ENCODE measurements at places on chromosomes 1 and 21.

DNA sequence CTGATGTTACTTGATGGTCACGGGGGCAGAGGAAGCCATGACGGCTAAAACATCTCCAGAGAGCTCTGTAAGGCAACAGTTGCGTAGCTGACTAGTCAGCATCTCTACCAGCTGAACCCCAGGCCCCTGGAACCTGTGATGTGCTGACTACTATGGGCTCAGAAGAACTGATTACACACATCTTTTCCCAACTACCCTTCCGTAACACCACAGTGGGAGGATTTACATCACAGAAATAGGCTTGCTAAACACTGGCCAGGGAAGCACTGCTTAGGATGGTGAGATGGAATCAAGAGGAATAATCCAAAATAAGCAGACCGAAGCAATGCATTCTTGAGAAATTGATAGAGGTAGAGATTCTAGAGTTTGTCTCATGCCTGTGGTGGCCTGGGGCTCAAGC, 122.5 kb downstream of the SMYD2 start:
- no peak for DNase-seq

DNA sequence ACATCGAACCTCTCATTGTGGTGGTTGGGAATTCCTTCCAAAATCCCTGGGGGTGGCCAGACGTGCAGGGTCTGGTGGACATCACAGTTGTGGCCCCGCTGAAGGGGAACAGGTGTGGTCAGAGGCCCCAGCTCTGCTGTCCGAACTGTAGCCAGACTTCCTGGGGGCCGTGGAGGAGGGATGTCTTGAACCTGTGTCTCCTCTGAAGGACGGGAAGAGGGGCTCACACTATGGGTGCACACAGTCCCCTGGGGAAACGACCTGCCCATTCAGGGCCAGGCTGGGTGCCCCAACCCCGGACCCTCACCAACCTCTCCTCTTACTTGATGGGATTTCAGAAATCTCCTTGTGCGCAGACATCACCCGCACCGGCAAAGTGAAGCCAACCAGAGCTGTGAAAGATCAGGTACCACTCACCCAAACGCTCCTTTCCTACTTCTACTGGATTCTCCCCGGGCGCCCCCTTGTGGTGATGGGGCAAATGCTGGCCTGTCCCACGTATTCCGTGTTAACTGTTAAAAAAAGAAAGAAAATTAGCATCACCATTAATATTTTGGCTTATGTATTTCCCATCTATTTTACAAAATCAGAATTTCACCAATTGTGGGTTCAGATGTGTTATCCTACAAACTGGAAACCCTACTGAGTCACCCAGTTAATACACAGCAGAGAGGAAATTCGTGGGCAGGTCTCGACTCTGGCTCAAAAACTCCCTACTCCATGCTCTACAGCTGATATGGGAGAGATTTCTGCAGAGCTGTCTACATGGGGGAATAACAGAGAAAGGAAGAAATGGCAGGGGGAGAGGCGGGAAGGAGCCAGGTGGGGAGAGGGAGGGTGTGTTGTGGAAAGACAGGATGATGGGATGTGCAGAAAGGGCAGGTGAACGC, 28.1 kb downstream of the PADI4 start:
- peak; percentile 8 for DNase-seq

DNA sequence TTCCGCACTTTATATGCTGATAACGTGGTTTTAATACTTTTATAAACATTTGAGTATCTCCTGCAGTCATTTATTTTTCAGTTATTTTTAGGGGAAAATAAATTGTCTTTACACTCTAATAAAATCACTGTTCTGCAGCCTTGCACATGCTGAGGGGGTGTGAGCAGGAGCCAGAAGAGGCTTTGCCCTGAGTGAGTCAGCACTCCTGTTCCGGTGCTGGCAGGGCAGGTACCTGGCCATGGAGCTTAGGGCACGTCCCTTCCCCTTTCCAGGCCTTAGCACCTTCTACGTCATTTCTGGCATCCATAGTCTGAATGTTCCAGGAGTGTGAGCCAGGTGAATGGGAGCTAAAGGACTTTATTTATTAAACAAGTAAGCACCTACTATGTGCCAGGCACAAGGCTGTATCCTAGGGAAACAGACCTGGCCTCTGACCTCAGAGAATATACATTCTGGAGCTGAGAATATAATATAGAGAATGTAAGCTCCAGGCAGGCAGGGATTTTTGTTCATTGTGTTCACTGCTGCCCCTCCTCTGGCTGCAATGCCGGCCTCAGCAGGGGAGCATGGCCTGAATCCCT, 402.9 kb downstream of the PTPRU start:
- DNase-seq = no peak

- DNase-seq = no peak
Measured at GRCh38 chr21:20306836-20307235, 691.4 kb upstream of the NCAM2 start.

DNA sequence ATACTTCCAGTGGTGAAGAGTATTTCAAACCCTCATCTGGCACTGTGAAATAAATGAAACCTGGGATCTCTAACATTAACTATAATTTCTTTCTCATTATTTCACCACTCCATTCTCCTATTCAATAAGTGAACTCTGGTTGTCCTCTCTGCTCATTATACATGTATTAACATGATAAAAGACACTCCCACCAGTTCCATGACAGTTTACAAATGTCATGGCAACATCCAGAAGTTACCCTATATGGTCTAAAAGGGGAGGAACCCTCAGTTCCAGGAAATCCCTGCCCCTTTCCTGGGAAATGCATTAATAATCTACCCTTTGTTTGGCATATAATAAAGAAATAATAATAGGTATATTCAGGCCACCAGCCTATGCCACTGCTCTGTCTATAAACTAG, 62.7 kb upstream of the BRINP3 start:
- no peak for DNase-seq

DNA sequence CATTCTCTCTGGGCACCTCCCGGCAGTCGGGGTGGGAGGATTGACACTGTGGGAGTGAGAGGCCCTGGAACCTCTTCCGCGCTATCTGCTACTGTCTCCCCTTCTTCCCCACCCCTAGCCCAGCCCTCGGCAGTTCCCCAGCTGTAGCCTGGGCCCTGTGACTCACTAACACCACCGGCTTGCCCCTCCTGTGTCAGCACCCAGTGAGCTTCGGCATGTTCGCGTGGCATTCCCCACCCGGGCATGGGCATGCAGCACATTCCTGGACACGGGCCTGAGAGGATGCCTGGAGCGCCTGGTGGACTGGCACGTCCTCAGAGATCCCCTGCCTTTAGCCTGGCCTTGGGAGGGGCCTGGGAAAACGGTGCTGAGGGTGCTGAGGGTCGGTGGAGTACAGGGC, 1.3 kb downstream of the CDK18 start:
- no peak for DNase-seq

DNA sequence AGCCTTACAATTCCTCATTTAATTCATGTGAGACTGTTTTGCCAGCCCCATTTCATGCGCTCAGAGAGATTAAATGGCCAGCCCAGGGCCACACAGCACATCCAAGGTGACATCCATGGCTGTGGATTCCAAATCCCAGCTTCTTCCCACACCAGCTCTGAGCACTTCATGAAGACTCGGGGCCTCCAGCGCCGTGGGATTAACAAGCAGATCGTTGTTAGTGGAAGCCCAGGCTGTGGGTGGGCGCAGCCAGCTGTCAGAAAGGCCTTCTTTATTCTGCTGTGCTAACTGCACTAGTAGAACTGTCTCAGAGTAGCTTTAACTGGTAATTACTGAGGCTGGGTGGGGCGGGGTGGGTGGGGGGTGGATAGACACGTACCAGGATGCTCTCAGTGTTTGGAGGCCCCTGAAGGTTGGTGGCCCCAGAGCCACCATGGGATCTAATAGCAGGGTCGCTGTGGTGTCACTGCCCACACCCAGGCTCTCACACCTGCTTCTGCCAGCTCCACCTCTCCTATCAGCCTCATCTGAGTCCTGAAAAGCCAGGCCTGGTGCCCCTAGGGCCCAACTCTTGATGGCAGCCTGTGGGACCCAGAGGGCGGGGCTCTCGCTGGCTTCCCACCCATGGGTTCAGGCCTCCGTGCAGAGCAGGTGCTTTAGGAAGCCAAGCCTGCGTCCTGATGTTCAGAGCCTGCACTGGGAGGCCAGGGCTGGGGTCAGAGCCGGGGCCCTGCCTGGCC, 3.4 kb downstream of the BMP8A start:
- no peak for DNase-seq

- DNase-seq = peak; percentile 44
Measured at GRCh38 chr1:66253330-66253921, 280.5 kb upstream of the SGIP1 start.

- DNase-seq = no peak
Measured at GRCh38 chr21:39502631-39503030, 50.9 kb downstream of the SH3BGR start.

- no peak for DNase-seq
Measured at GRCh38 chr21:41675574-41675973, 91.3 kb downstream of the RIPK4 start.

DNA sequence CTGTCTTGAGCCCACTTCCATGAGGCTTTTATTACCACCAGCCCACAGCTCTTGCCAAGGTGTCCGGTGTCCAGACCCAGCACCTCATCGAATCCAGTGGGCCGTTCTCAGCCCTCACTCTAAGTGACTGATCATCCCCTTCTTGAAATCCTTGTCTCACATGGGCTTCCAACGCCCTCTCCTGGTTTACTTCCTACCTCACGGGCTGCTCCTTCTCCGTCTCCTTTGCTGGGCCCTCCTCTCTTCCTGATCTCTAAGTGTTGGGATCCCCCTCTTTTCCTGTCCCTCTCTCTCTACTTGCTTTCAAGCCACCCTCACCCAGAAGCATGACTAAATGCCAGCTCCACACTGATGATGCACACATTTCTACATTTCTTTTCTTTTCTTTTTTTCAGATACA, 9.0 kb upstream of the RHBG start:
- no peak for DNase-seq

- DNase-seq = no peak
Measured at GRCh38 chr1:78009276-78009675, 4.5 kb downstream of the DNAJB4 start.

DNA sequence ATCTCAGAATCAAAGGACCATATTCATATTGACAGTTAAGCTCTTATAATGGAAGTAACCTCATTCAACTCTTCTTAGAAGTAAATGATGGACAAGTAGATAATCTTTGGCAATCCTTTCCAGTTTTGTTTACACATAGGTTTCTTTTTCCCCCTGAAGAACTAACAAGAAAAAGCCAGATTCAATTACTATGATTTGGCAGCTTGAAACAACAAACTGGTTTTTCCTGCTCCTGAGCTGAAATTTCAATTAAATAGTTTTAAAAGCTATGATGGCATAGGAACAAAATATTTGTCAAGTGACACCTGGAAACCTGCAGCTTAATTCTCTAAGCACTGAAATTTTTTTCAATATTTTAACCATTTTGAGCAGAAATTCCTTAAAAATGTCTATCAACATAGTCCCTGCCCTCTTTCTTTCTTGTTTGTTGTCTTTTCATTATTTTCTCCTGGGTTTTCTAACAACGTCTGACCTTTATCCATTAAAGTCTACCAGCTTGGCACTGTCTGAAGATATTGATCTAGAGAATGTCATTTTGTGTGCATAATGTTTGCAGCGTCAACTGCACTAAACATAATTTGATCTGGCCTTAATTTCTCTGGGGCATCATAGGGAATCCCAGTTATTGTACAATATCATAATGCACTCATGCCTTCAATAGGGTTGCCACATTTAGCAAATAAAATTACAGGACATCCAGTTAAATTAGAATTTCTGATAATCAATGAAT, 4.0 kb upstream of the SLC35A3 start:
- DNase-seq = no peak

GRCh38 chr21:34615487-34615814, 538 bp upstream of the RCAN1 start:
- DNase-seq = no peak

DNA sequence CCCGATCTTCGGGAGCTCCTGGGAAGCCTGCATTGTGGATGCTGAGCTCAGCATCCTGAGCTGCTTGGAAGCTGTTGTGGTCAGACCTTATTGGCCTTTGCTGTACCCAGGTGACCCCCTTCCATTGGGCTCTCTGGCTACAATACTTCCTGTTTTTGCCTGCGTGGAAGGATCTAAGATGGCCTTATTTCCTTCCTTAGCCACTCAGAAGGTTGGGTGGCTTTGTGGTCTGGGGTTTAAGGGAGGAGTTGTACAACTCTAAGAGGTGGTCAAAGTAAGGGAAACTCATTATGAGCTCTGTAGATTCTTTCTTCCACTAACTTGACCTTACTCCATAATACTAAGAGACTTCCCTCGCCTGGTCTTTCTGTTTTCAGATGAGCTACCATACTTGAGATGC, 17.7 kb downstream of the PFKFB2 start:
- DNase-seq = no peak

GRCh38 chr1:26607186-26607585, 77.6 kb downstream of the RPS6KA1 start:
- DNase-seq = no peak

- no peak for DNase-seq
Measured at GRCh38 chr1:25640646-25641328, 24.2 kb downstream of the MAN1C1 start.

DNA sequence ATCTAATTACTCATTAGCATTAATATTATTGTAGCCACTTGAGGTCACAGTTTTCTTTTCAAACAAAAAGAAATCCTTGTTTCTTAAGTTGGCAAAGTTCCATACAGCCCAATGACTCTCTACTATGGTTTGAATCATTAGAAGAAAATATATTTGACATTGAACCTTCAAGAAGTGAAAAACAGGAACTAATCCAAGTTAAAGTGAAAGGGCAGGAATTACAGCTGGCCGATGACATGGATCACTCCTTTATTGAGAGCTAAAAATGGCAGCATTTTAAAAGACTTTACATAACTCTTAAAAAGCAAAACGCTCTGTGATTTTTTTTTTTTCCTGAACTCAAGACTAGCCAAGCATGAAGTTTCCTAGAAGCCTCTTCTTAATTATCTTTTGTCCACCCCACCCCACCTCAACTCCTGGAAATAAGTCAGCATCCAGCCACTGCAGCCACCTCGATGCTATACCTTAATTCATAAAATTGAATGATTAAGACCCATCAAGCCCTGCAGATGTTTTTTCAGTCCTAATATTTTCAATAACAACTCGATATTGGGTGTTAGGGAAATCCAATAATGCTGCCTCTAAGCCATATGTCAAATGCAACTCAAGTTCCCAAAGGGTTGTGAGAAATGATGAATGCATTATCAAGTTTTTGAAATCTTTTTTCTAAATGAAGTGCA, 323.1 kb downstream of the HHIPL2 start:
- DNase-seq = no peak

DNA sequence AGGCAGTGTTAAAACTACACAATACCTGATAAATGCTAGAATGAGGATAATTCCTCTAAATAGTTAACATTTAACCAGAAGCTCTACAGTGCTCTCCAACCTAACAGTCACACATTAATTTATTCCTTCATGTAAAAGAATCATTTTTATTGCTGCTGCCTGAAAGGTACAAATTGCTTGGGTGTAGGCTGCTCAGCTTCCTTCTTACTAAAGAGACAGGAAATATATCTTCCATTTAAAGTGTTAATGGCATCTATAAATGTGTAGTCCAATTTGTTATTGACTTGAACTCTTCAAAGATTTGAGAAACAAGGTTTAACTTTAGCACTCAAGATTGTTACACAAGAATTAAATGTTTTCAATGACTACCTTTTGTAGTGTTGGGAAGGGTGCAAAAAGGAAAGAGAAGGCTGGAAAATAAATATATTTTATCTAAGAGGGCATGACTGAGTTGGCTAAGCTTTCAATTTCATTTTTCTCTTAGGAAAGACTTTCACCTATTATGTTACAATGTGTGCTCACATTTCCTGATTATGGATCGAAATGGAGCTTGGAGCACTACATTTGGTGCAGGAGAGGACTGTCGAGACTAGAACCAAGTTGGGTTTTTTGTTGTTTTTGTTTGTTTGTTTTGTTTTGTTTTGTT, 105.5 kb upstream of the CACYBP start:
- DNase-seq = no peak

Data from pulmonary artery endothelial cell (primary cell).